Suppressor macrophage (primary cell): ENCODE measurements at places on chromosomes 12 and 14.

DNA sequence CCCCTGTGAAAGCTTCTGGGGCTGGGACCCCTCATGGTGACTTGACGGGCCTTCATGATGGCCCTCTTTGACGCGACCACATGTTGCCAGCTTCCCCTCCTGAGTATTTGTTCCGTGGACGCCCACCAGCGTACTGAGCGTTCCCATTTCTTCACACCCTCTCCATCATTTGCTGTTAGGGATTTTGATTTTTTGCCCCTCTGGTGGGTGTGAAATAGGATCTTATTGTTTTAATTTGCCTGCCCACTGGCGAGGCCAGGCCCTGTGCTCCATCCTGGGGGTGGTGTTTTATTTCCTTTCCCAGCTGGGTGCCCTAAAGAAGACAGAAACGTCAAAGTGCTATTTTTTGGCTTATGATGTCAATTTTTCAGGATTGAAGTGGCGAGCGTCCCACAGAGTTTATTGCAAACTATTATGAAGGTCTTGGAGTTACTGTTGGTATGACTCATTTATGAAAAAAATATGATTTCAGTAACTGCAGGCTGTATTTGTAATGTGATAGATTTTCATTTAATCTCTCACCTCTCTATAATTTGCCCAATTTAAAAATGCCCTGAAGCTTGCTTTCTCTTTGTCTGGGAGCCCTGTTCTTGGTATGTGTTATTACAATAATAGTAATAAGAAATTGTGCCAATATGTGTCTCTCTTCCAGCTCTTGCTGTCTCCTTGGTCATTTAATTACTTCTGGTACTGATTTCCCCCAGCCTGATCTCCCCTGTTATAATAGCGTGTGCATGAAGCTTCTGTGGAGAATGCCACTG lies 99.6 kb downstream of the SLC25A47 start:
- DNase-seq, result no peak

DNA sequence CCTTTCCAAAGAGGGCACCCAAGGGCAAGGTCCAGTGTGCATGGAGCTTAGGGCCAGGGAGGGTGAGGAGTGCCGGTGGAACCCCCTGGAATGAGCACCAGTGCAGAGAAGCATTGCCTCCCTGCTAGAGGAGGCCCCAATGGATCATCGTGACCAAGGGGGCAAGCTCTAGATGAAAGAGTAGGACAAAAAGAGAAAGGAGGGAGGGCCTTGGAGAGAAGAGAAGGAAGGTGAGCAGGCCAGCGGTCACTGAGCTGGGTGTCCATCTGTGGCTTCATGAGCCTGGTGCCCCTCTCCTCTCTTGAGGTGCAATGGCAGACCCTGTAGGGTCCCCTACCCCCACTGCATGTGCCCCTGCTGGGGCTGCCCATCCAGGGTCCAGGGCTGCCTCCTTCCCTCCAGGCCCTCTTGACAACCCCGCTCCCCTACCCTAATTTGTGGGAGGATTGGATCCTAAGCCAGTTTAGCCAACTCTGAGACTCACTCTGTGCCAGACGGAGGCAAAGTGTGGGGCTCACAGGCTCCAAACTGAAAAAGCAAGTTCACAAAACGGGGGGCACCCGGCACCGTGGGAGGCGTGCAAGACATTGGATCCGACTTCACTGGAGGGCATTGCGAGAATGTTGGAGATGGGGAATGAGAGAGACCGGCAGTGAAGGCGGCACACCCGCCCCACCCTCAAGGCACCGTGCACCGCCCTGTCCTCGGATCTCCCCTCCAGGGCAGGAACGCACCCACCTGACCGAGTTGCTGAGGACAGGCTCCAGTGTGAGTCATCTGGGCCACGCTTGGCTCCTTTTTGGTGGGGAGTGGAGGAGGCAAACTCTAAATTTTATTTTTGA lies 207.5 kb downstream of the KIF26A start:
- DNase-seq, result no peak

GRCh38 chr14:75543786-75544185 lies 21.5 kb downstream of the BATF start:
- DNase-seq, result no peak

- no peak for DNase-seq
Measured at GRCh38 chr14:87334997-87335685, 657.8 kb downstream of the GALC start.

- no peak for DNase-seq
Measured at GRCh38 chr12:26684101-26684500, 148.9 kb downstream of the ITPR2 start.

- no peak for DNase-seq
Measured at GRCh38 chr12:112980491-112981158, 2.3 kb downstream of the OAS2 start.

DNA sequence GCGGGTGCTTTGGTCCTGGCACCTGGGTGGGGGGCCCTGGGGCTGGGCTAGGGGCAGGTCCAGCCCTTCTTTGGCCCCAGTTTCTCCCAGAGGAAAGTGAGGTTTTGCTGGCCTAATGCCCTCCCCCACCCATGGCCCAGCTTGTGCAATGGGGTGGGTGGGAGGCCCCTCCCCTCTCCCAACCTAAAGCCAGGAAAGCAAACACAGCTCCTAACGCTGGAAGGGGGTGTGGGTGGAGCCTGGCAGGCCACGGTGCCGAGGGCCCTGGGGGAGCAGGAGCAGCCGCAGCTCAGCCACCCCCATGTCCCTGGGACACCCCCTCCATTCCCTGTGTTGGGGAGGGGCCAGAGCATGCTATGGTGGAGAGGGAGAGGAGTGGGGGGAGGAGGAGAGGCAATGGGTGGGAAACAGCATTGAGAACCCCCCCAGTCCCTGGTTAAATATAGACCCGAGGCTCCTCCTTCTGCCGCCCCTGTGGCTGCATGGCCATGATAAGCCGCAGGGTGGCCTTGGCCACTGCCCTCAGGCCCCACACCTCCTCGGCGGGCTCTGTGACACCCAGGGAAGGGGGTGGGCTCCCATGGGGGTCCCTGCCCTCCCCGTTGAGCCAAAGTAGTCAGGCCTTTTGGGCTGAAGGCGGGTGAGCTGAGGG lies 4.7 kb downstream of the EXOC3L4 start:
- no peak for DNase-seq
